Body of pancreas (tissue), 4 donors: ENCODE measurements at places on chromosomes 5 and 9. TPM values are rescaled to one million over a fixed set of nuclear protein-coding genes. Genes with fewer than 3 reads are reported as not detected.

DNA sequence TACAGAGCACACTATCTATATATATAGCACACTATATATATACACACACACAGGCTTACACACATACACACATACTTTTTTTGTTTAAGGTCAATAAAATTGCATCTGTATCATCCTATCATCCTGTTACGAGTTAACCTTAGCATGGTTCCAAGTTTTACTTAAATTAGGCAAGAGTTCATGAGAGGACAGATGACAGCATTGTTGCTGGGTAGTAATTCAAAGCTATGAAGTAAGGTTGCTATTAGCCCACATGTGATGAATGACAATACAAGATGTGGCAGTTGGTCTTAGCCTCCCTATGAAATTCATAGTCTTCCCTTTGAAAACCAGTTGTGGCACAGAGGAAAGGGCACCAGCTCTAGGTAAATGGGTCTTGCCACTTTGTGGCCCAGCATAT, 438.1 kb downstream of the ACTL7B start:
- H3K36me3 ChIP-seq, result no peaks in the 10 kb centered on the region
- no peak overlapping the region for H3K27ac ChIP-seq
- no peak for DNase-seq
- no peaks in the 10 kb centered on the region for H3K27me3 ChIP-seq
- no peaks in the 10 kb centered on the region for H3K4me1 ChIP-seq

DNA sequence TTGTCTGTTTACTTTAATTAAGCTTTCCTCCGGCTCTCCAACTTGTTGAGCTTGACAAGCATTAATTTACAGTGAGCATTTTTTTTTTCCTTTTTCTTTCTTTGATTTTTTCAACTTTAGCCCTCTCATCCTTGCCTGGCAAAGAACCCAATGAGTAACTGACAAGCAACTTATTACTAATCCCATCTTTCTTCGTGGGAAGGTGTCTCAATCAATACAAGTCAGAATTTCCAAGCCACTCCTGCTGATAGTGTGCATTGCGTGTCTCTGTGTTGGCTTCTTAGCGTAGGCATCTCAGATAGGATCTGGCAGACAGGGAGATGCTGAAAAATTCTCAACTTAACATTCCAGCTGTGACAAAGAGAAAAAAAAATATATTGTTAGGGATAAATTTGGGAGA, 527.7 kb upstream of the WWC1 start:
- no peak overlapping the region for H3K4me3 ChIP-seq
- no peak overlapping the region for H3K27ac ChIP-seq
- H3K4me1 ChIP-seq, result no peaks in the 10 kb centered on the region
- H3K36me3 ChIP-seq, result no peaks in the 10 kb centered on the region
- H3K27me3 ChIP-seq, result no peaks in the 10 kb centered on the region

- H3K4me1 ChIP-seq, result peaks cover 32% of the 10 kb centered on the region
- peak; percentile 67 for DNase-seq
- no peak overlapping the region for H3K4me3 ChIP-seq
- no peaks in the 10 kb centered on the region for H3K27me3 ChIP-seq
- H3K36me3 ChIP-seq, result no peaks in the 10 kb centered on the region
Measured at GRCh38 chr9:87428659-87429058, 69.0 kb upstream of the DAPK1 start.

- H3K4me3 ChIP-seq, result no peak overlapping the region
- no peaks in the 10 kb centered on the region for H3K27me3 ChIP-seq
- no peaks in the 10 kb centered on the region for H3K36me3 ChIP-seq
- H3K27ac ChIP-seq, result no peak overlapping the region
- no peak for DNase-seq
Measured at GRCh38 chr5:131776450-131776849, 20.4 kb downstream of the FNIP1 start.

GRCh38 chr5:43802651-43803050, 199.7 kb downstream of the NNT start:
- no peak overlapping the region for H3K4me3 ChIP-seq
- no peaks in the 10 kb centered on the region for H3K27me3 ChIP-seq
- H3K27ac ChIP-seq, result no peak overlapping the region
- no peaks in the 10 kb centered on the region for H3K4me1 ChIP-seq
- H3K36me3 ChIP-seq, result no peaks in the 10 kb centered on the region

DNA sequence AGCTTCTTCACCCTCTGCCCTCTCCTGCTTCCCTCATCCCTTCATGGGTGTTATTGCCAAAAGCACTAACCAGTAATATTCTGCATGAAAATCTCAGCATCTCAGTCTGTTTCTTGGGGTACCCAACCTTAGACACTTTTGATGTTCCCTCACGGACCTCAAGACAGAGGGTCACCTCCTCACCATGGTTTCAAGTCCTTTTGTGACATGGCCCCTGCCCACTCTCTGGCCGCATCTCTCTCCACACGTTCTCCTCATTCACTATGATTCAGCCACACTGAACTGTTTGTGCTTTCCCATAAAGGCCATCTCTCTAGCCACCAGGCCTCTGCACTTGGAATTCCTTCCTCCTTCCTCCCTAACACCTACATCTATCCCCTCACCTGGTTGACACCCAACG, 111.5 kb upstream of the SPOCK1 start:
- H3K27me3 ChIP-seq, result no peaks in the 10 kb centered on the region
- H3K4me3 ChIP-seq, result no peak overlapping the region
- H3K4me1 ChIP-seq, result no peaks in the 10 kb centered on the region

The BAAT gene
- 1.0 TPM for total RNA-seq

- no peaks in the 10 kb centered on the region for H3K4me1 ChIP-seq
- no peak overlapping the region for H3K4me3 ChIP-seq
- no peaks in the 10 kb centered on the region for H3K27me3 ChIP-seq
- DNase-seq, result no peak
Measured at GRCh38 chr5:18236386-18236785, 602.1 kb downstream of the TAF11L14 start.

The TRPM3 gene
- 0.78 TPM for total RNA-seq

- no peak overlapping the region for H3K4me3 ChIP-seq
- no peaks in the 10 kb centered on the region for H3K36me3 ChIP-seq
- peak overlapping the region; percentile 25 for H3K27ac ChIP-seq
- peak; percentile 55 for DNase-seq
Measured at GRCh38 chr5:139701056-139701741, 53.0 kb downstream of the CXXC5 start.

The PCDHGA2 gene
- 2.0 TPM for total RNA-seq

The GHR gene
- 12.9 TPM for total RNA-seq

- H3K27me3 ChIP-seq, result no peaks in the 10 kb centered on the region
- no peaks in the 10 kb centered on the region for H3K4me1 ChIP-seq
Measured at GRCh38 chr9:75953218-75953617, 62.7 kb downstream of the PCSK5 start.

DNA sequence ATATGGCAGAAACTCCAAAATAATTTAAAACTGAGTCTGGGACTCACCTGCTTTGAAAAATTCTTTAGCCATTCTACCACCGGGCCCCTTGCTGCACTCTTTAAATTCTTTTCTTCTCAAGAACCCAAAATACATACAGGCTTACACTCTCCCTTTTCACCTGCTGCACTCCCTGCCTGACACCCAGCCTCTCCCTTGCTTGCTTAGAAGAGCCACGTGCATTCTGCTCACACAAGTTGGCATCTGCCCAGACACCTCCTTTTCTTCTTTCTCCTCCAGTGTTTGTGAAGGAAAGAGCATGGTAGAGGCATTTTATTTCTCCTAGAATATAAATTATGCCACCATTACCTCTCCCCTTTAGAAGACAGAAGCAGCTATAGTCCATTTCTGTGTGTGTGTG, 39.0 kb upstream of the AOPEP start:
- no peak for DNase-seq
- H3K36me3 ChIP-seq, result no peaks in the 10 kb centered on the region
- no peak overlapping the region for H3K4me3 ChIP-seq
- H3K4me1 ChIP-seq, result peaks cover 4% of the 10 kb centered on the region
- H3K27me3 ChIP-seq, result no peaks in the 10 kb centered on the region
- H3K27ac ChIP-seq, result no peak overlapping the region

DNA sequence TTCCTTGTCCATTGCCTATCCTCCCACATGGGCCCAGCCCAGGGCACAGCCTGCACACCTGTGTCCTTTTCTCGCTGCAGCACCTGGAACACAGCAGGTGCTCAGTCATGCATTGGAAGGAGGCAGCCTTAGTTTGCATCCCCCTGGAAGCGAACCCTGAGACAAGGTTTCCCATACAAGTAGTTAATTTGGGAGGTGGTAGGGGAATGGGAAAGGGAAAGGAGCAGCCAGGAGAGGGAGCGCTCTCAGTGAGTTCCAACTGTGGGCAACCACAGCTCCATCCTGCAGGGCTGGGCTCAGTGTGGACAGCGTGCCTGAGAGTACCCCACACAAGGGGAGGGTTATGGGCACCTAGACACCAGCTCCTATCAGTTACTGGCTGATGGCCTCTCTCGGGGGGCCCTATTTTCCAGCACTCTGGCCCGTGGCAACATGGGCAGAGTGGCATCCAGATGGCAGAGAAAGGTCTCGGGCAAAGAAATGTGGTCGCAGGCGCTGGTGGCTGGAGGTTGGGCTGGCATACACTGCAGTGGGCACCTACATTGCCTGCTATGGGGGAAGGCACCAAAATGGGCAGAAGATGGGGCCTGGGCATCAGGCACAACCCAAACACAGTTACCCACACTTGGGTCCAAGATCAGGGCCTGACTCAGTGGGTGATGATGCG, 50.1 kb downstream of the TSPAN17 start:
- H3K4me1 ChIP-seq, result peaks cover 9% of the 10 kb centered on the region
- H3K4me3 ChIP-seq, result no peak overlapping the region
- H3K27ac ChIP-seq, result no peak overlapping the region
- no peak for DNase-seq
- no peaks in the 10 kb centered on the region for H3K27me3 ChIP-seq

The GBGT1 gene
- 5.4 TPM for total RNA-seq

DNA sequence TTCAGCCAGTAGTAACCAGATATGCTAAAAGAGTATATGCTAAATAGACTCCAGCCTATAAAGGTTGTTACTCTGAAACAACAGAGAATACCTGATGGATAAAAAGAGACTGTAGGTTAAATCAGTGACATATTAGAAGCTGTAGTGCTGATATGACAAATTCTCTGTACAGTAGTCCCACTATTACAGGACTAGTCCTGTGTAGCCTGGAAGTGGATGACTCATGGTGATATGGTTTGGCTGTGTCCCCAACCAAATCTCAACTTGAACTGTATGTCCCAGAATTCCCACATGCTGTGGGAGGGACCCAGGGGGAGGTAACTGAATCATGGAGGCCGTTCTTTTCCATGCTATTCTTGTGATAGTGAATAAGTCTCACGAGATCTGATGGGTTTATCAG, 276.2 kb upstream of the POU5F2 start:
- no peak overlapping the region for H3K27ac ChIP-seq
- no peaks in the 10 kb centered on the region for H3K27me3 ChIP-seq
- no peak for DNase-seq
- H3K4me1 ChIP-seq, result peaks cover 4% of the 10 kb centered on the region
- no peak overlapping the region for H3K4me3 ChIP-seq

DNA sequence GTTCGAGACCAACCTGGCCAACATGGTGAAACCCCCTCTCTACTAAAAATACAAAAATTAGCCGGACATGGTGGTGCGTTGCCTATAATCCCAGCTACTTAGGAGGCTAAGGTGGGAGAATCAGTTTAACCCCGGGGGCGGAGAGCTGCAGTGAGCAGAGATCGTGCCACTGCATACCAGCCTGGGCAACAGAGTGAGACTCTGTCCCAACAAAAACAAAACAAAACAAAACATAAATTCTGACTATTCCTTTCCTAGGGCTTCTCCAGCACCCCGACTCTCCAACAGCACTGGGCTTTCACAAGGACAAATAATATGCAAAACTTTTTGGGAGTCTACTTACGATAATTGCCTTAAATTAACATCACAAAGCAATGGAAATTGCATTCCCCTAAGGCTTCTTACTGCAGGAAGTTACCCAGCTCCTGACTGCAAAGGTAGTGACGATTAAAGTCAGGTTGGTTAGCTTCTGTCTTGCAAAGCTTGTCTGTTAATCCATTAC, 15.9 kb upstream of the CDKN2AIPNL start:
- DNase-seq, result no peak
- H3K27me3 ChIP-seq, result no peaks in the 10 kb centered on the region
- H3K27ac ChIP-seq, result no peak overlapping the region
- no peaks in the 10 kb centered on the region for H3K4me1 ChIP-seq
- H3K36me3 ChIP-seq, result no peaks in the 10 kb centered on the region

DNA sequence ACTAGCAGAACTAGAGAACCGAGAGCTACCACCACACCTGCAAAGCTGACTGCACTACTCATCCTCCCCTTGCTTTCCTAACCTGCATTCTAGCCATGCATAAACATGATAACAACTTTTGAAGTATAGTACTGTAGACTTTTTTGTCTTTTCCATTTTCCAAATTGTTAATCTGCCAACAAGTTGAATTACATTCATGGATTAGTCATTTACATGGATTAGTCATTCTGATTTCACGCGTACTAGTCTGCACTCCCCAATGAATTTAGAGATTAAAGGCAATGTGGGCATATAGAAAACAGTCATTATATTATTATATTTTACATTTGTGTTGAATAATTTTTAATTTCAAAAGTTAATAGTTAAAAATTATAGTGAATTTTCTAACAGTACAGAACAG, 81.4 kb downstream of the EDIL3 start:
- no peaks in the 10 kb centered on the region for H3K36me3 ChIP-seq
- DNase-seq, result no peak
- H3K27ac ChIP-seq, result no peak overlapping the region
- no peaks in the 10 kb centered on the region for H3K27me3 ChIP-seq
- no peak overlapping the region for H3K4me3 ChIP-seq

DNA sequence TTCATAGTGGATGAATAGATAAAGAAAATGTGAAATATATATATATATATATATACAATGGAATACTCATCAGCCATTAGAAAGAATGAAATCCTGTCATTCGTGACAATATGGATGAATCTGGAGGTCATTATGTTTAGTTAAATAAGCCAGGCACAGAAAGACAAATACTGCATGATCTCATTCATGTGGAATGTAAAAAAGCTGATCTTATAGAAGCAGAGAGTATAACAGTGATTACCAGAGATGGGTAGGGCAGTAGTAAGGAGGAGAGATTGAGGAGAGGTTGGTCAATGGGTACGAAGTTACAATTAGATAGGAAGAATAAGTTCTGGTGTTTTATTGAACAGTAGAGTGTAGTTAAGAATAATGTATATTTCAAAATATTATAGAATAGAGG, 19.7 kb upstream of the PCDHAC2 start:
- no peaks in the 10 kb centered on the region for H3K36me3 ChIP-seq
- H3K27me3 ChIP-seq, result no peaks in the 10 kb centered on the region
- DNase-seq, result no peak
- no peak overlapping the region for H3K27ac ChIP-seq

The CEL gene
- total RNA-seq, result 9,209 TPM

The SLC46A2 gene
- 0.78 TPM for total RNA-seq

The SLC9A3 gene
- total RNA-seq, result 2.0 TPM

GRCh38 chr9:35657546-35658136, at the start of gene RMRP:
Gene RMRP (minus strand): TSS chr9:35658019.
- peak; percentile 99 for DNase-seq
- no peaks in the 10 kb centered on the region for H3K36me3 ChIP-seq
- H3K27ac ChIP-seq, result peak within 1 kb of the TSS; percentile 92
- H3K27me3 ChIP-seq, result no peaks in the 10 kb centered on the region
- peak within 1 kb of the TSS; percentile 73 for H3K4me3 ChIP-seq
- peaks cover 37% of the 10 kb centered on the region for H3K4me1 ChIP-seq

DNA sequence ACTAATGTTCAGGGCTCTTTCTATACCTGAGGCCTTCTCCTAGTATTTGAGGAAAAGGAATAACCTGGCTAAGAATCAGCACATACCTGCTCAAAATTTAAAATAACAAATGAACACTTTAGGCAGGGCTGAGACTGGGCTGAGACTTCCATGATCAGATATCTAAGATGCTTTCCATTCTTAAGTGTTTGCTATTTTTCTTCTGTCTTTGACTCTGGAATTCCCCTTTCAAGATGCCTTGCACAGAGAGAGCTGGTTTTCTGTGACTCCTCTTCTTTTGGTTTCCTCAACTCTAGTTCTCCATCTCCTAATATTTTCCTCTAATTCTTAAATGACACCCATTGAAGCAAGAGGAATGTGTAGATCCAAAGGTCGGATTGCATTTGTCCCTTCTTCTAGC, 61.1 kb downstream of the DPYSL3 start:
- DNase-seq, result no peak
- H3K4me3 ChIP-seq, result no peak overlapping the region

The ANXA1 gene
- 37.9 TPM for total RNA-seq
